ENCODE measurements at places on chromosomes 12 and 14.

DNA sequence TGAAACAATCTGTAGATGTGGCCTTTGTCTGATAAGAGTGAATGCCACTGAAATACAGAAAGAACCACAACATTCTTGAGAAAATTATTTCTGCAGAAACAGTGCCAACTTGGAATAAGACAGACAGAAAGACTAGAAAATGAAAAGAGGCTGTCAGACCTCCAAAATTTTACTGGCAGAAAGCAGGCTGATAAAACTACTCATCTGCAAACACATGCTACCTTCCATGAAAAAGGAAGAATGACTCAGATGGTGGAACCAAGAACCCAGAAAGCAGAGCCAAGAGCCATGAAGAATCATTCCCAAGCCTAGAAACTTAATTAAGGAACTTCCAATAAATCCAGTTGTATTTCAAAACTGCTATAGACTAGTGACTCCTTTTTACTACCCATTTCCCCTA, 31.9 kb upstream of the OSBPL8 start:
- DNase-seq, result no peak

GRCh38 chr14:55152052-55152753, 23.2 kb downstream of the LGALS3 start:
- DNase-seq, result no peak

DNA sequence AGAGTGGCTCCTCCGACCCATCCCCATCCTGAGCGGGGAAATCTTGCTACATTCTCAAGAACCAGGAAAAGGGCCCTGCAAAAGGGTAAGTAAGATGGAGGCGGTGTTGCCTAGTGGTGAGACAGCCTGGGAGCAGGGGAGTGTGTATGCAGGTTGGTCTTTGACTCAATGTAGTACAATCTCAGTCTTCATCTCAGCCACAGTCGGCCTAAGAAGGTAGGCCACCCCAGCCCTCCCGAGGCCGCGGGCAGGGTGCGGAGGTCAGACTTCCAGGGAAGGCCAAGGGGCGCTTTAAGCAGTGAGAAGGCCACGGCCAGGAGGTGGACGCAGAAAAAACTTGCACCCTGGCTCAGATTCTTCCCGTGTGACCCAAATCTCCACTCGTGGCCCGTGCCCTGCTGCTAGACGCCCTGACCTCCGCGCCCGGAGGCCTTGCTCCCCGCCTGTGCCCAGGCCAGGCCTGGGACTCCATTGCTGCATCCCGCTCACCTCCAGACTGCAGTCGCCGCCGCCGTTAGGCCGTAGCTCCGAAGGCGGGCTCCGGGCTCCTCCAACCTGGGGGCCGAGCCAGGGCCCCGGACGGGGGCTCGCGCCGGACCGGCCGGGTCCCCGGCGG, 435 bp downstream of the FOXM1 start:
- DNase-seq, result no peak

GRCh38 chr14:24143511-24143910, 2.1 kb upstream of the EMC9 start:
- no peak for DNase-seq

DNA sequence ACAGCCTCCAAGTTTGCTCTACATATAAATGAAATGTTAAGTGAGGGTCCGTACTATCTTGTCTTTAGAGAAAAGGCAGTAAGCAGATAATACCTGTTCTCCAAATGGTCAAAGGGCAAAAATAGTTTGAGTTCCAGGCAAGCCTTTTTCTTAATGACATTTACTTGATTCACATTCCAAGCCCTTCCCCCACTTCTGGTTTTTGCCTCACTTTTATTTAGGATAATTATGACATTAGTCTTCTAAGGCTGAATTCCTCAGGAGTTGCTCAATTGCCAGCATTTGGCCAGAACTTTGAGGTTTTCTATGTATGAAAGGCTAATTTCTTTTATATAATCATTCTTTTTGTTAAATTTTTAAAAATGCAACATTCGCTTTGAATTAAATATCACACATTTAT, 62.5 kb upstream of the DUSP6 start:
- no peak for DNase-seq

DNA sequence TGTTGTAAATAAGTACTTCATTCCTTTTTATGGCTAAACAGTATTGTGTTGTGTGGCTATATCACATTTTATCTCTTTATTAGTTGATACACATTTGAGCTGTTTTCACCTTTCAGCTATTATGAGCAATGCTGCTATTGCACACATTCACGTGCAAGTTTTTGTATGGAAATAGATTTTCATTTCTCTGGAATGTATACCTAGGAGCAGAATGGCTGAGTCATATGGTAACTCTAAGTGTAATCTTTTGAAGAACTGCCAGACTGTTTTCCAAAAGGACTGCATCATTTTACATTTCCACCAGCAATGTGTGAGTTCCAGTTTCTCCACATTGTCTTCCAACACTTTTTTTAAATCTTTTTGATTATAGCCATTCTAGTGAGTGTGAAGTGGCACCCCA, 134.0 kb downstream of the SRGAP1 start:
- DNase-seq, result no peak

GRCh38 chr14:68664225-68664681, 128.6 kb downstream of the ZFP36L1 start:
- DNase-seq, result no peak

GRCh38 chr12:58443273-58443980, 476.9 kb downstream of the LRIG3 start:
- no peak for DNase-seq

DNA sequence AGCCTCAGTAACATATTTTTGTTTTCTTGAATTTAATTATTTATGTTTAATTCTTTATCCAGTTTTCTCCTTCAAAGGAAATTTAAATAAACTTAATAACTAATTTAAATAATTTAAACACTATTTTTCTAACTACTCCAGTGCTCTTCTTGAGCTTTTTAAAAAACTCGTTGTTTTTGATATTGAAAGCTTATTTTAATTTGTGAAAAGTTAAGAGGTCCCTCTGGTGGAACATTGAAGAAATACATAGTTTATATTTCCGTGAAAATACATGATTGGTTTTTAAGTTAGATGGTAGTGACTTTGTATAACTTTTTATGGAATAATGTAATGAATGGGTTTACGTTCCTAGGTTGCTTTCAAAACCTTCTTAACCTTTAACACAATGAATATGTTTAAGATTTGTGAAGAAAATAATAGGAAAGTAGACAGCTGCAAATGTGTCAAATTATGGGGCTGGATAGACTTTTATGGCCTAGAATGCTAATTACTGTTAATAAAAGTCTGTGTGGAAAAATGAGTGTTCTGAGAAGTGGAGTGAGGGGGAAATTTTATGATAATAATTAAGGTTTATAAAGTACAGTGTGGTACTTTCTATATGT, 45.9 kb upstream of the MSRB3 start:
- no peak for DNase-seq

GRCh38 chr12:116916122-116916521, 5.4 kb downstream of the FBXW8 start:
- no peak for DNase-seq

GRCh38 chr14:59278111-59278510, 89.6 kb downstream of the DAAM1 start:
- DNase-seq, result no peak

- DNase-seq, result no peak
Observed at GRCh38 chr12:91874086-91874865, 271.4 kb downstream of the BTG1 start.

GRCh38 chr12:111753144-111753881, 13.4 kb upstream of the ALDH2 start:
- DNase-seq, result peak; percentile 65

- DNase-seq, result no peak
Observed at GRCh38 chr12:43338848-43339526, 213.0 kb downstream of the ADAMTS20 start.

DNA sequence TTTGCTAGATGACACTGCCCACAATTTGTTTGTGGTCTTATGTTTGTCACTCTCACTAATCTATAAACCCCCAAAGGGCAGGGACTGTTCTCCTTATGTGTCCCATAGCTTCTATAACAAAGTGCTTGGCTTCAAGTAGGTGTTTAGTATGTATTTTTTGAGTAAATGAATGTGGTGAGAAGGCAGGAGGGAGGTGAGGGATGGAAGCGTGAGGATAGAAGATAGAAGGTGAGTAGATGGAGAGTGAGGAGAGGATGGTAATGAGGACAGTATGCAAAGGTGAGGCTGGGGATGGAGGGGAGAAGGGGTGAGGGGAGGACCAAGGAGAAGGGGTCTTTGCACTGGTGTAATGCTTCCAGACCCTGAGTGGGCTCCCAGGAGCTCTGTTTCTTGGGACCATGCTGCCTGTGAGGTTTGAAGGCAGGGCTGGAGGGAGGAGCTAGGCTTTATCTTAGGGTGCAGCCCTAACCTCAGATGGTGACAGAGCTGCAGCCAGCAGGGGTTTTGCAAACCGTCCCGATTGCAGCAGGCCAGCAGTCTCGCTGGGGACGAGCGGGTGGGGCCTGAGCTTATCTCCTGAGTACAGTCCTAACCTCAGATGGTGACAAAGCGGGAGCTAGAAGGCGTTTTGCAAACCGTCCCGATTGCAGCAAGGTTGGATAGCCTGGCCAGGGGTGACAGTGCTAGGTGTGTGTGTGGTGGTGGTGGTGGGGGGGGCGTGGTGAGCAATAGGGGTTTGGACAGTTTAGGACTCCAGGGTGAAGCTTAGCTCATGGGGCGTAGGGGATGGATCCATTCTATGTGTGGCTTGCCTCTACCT, 6.5 kb downstream of the CEBPE start:
- no peak for DNase-seq

- DNase-seq, result no peak
Observed at GRCh38 chr12:45331552-45331951, 115.7 kb downstream of the ANO6 start.

GRCh38 chr14:49516286-49516685, 69.9 kb downstream of the RPS29 start:
- no peak for DNase-seq

DNA sequence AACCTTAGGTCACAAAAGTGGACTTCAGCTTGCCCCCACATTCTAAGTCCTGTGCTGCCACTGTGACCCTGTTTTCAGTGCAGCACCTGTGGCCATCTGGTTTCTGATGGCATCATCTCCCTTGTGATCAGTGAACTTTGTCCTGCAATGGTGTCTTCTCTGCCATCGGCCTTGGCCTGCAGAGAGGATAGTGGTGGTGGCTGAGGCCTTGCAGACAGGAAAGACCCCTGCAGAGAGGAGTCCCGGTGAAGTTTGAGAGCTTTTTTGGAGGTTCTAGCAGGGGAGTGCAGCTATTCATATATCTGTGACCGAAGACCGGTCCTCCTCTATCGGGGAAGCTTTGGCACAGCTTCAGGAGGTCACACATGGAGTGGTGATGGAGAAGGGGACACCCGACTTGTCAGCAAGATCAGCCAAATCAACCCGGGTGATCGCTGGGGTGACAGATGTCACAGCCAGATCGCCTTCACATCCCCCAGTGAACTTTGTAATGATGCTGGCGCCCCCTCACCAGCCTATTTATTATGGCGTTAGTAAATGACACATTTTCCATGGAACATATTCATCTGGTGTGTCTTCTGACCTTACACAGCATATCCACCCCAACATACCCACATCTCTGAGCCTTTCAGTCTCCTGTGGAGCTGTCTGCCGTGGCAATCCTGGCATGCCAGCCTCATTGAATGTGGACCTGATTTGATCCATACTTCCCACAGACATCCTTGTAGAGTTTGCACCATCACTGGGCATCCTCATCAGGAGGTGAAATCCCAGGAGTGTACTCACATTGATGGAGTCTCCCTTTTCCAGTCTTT, 136.1 kb downstream of the PAPOLA start:
- no peak for DNase-seq

GRCh38 chr12:10409392-10409791, at the start of gene KLRC4:
KLRC4 (minus strand) TSS chr12:10409757; CDS start chr12:10409575, 182 bp downstream.
- DNase-seq, result no peak

DNA sequence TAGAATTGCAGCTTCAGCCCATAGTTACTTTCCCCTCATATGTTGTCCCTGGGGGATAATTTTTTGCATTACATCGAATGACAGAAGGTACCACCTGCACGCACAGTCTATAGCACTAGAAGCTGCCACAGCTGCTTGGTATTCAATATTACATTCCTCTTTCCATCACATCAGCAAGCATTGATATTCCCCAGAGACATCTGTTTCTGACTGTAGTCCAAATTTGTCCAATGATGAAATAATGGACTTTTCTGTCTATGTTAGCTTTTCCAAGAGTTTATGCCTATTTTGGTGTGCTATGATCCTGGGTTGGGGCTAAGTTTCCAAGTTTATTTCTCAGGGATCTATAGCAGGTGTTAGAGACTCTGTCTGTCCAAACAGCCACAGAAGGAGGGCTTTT, 335.4 kb downstream of the LRIG3 start:
- no peak for DNase-seq

DNA sequence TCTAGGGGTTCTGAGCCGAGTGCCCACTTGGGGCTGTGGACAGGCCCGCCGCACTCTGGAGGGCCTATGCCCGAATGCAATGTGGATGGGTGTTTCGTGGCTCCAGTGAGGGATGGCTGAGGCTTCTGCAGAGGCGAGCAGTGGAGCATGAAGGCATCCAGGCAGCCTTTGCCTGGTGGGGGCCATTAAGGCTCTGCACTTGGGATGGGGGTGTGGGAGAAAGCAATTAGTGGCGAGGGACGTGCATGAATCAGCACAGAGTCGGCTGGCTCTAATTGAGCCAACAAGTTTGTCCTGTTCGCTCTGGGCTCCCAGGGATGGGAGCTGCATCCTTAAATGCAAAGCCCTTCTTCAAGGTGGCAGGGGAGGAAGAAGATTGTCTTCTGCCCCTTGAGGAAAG, 346.9 kb upstream of the FKBP4 start:
- no peak for DNase-seq

DNA sequence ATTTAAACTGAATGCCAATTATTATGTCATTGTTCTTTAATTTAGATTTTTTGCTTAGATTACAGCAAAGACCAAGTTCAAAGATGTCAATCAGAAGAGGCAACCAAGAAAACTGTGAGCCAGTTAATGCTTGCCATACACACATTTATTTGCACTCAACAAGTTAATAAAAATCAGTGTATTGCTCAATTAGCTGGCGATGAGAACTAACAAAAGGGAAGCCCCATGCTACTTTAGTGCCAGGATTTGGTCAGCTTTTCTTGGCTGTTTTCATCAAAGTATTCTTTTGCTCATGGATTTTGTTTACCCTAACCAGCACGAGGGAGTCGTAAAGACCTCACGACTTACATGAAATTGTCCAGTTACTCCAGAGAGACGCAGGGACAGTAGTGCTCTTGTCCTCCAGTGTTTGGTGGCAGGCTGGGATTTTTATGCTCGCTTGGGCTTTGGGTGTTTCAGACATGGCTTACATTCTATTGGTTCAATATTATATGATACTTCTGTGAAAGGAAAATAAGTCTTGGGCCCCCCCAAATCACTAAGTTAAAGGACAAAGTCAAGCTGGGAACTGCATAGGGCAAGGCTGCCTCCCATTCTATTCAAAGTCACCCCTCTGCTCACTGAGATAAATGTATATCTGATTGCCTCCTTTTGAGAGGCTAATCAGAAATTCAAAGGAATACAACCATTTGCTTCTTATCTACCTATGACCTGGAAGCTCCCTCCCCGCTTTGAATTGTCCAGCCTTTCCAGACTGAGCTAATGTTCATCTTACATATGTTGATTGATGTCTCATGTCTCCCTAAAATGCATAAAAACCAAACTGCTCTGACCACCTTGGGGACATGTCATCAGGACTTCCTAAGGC, 7.4 kb upstream of the B4GALNT1 start:
- no peak for DNase-seq

GRCh38 chr12:103441437-103442181, 54.2 kb downstream of the C12orf42 start:
- DNase-seq, result peak; percentile 31
